ENCODE measurements at places on chromosomes 1 and 21.

- DNase-seq: no peak
Measured at GRCh38 chr1:44650159-44650831, 24.0 kb downstream of the TMEM53 start.

DNA sequence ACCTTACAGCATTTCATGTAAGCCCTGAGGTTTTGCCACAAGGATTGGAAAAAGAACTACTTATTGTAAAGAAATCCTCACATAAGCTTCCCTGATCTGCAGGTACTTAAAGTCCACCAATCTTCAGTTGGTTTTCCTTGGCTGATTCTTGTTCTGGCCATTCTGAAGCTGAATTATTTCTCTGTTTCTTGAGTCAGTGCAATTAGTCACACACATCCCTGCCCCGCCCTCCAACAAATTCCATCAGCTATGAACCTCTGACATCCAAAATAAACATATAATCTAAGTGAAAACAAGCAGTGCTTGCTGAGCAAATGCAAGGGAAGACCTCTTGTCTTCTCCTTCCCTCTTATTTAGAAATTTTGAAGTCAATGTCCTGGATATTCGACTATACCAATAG, 8.2 kb upstream of the FNDC7 start:
- no peak for DNase-seq

DNA sequence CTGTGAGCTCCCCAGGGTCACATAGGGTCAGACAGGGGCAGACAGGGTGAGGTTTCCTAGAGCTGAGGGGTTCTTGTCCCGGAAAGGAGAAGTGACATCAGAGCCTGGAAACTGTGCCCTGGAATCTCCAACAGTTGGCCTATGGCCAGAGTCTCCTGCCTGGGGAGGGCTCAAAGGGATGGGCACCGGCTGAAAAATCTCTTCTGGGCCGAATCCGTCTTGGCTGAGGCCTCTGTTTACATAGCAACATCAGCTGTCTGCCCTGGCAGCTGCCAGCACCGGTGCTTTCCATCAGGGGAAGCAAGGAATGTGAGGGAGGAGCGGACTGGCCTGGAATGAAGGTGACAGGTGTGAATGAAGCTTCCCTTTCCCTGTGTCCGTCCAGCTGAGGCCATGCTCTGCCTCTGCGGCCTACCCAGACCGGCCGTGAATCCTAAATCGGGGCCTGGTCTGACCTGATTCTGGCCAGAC, 30.7 kb downstream of the VASH2 start:
- DNase-seq: no peak

- DNase-seq: no peak
Measured at GRCh38 chr1:15160626-15161025, 7.1 kb downstream of the TMEM51 start.

GRCh38 chr1:175493321-175494010, 249.9 kb downstream of the TNR start:
- no peak for DNase-seq

DNA sequence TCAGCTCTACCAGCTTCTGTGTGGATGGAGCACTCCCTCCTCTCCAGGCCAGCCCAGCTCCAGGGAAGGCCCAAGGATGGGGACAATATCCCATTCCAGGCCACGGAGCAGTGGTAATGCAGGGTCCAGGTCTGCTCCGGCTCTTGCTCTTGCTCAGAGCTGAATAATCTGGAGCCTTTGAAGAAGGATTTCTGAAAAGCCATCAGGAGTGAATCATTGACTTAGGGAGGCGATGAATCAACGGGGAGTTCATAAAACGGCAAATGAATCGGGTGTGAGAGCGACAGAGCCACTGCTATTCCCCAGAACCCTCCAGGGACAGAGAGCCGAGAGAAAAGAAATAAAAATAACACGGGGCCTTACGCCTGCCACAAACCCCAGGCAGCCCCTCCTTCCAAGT, 7.7 kb downstream of the POU3F1 start:
- no peak for DNase-seq

DNA sequence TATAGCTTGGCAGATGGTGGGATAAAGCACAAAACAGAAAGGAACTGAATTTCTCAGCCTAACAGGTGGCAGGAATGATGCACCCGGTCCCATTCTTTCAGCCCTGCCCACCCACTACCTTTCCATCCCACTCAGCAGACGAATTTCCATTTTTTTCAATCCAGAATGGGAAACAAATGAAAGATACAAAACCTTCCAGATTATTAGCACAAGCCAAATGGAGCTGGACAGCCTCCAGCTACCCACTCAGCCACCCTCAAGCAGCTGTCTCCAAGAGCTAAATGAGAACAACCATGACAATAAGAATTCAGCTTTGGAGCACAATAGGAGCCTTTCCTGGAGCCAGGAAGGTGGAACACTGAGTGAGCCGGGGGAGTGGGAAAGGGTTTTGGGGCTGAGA, 96.3 kb upstream of the ST6GALNAC5 start:
- DNase-seq: no peak

DNA sequence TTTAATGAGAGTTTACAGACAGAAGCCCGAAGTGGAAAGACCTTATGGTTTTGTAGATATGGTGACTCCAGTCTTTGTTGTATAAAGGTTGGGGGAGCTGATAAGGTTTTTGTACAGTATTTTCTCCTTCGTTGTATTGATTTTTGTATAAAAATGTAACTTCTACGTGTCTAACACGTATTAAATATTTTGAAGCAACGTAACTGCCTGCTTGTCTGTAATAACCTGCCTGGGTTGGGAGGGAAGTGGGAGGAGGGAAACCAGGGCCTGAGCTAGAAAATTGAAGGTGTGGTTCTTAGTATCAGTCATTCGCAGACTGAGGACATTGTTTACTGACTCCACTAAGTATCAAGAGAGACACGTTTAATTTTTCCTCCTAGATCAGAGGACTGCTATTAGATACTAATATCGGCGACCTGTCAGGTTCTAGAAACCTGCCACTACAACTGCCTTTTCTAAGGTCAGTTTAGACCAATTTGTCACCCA, 2.2 kb downstream of the IER5 start:
- DNase-seq: no peak

GRCh38 chr1:232912845-232913580, 37.4 kb upstream of the NTPCR start:
- DNase-seq: no peak

GRCh38 chr1:164511001-164511705, 47.8 kb upstream of the PBX1 start:
- DNase-seq: no peak

- no peak for DNase-seq
Measured at GRCh38 chr1:41353744-41354143, 7.5 kb upstream of the FOXO6 start.

Measured in activated T-helper 1 cell treated with Interleukin-2 at 50 U/mL for 16 hours (primary cell).